Stimulated activated CD8-positive, alpha-beta memory T cell treated with anti-CD3 and anti-CD28 coated beads, Interleukin-7, amount 100 ng/mL, for 4 hours (primary cell): ENCODE measurements at places on chromosomes 12 and 14.

GRCh38 chr12:45296046-45296586 lies 80.2 kb downstream of the ANO6 start:
- DNase-seq = no peak

DNA sequence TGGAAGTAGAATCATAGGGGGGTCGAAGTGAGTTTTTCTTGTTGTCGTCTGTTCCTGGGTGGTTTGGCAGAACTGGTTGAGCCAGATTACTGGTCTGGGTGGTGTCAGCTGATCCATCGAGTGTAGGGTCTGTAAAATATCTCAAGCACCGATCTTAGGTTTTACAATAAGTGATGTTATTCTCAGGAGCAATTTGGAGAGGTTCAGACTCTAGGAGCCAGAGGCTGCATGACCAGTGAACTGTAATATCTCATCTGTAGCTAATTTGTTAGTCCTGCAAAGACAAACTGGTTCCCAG lies 9.7 kb upstream of the SERPINA1 start:
- DNase-seq = no peak

DNA sequence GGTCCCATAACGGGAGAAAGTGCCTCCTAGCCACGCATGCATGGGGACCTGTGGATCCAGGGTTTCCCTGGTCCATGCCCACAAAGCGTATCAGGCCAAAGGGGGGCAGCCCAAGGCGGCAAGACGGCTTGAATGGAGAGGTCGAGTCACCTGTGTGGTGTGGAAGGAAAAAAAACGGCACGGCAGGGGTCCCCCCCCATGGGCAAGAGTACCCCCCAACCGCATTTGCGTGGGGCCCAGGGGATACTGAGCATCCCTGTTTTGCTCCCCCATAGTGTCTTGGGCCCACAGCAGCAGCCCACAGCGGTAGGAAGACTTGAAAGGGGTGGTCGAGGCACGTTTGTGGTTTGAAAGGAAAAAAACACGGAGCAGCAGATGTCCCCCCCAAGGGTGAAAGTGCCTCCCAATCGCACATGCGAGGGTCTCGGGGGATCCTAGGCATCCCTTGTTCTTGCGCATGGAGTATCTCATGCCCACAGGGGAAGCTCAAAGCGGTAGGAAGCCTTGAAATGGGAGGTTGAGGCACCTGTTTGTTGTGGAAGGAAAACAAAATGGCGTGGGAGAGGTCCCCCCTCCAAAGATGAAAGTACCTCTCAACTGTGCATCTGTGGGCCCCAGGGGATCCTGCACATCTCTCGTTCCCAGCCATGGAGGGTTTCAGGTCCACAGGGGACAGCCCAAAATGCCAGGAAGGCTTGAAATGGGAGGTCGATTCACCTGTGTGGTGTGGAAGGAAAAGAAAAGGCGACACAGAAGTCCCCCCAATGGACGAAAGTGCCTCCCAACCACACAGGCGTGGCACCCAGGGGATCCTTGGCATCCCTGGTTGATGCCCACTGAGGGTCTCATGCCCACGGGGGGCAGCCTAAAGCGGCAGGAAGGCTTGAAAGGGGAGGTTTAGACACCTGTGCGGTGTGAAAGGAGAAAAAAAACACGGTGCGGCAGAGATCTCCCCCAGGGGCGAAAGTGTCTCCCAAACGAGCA lies 577.5 kb downstream of the ALG10 start:
- DNase-seq = no peak

DNA sequence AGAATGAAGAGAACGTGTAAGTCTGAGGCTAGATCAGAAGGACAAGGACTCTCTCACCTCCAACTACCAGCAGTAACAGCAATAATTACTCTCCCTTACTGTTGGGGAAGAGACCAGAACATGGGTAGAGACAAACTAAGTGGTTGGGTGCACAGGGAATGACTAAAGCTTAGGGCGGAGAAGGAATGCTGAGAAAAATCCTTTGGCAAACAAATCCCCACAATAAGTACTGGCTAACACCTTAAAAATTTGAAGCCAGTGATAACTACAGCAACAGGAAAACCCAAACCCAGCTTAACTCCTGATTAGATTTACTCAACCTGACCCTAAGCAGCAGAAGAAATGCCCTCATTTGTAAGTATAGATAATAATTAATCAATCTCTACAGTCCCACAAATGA lies 759.0 kb downstream of the AACS start:
- DNase-seq = no peak

GRCh38 chr12:12194206-12194605 lies 72.6 kb downstream of the LRP6 start:
- DNase-seq = no peak

- DNase-seq = no peak
These were observed 103.4 kb downstream of the ZFP36L1 start for GRCh38 chr14:68689511-68689910.

- no peak for DNase-seq
These were observed 17.5 kb downstream of the BIN2 start for GRCh38 chr12:51306507-51306906.

DNA sequence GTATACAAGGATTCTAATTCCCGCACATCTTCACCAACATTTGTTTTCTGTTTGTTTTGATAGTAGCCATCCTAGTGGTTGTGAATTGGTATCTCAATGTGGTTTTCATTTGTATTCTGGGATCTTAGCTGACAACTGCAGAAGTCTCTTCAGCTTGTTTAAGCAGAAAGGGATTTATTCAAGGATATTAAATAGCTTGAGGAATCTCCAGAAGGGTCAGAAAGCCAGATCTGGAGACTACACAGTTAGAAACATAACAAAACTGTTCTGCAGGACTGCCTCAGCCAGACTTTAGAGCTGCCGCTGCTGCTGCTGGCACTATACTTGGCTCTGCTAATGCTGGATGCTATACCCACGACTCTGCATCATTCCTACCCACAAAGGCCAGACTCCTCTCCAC lies 13.4 kb upstream of the CDKL1 start:
- no peak for DNase-seq

DNA sequence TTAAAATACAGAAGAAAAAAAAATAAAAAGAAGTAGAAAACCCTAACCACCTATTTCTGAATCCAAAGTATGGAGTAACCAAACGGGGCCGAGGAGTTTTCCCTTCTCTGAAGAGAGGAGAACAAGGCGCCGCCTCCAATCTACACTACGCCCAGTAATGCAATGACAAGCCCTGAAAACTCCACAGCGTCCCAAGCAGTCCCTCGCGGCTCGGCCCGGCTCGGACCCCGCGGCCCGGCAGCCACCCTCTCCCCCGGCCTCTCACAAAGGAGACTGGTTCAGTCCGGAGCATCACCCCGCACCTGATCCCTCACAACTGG lies 371 bp downstream of the CHD8 start:
- DNase-seq = no peak

- DNase-seq = no peak
These were observed 256.9 kb downstream of the SYT1 start for GRCh38 chr12:79121486-79121885.

- no peak for DNase-seq
These were observed 22.3 kb upstream of the STK38L start for GRCh38 chr12:27221625-27222387.

GRCh38 chr12:114414866-114415524 lies 9.1 kb upstream of the TBX5 start:
- DNase-seq = no peak

DNA sequence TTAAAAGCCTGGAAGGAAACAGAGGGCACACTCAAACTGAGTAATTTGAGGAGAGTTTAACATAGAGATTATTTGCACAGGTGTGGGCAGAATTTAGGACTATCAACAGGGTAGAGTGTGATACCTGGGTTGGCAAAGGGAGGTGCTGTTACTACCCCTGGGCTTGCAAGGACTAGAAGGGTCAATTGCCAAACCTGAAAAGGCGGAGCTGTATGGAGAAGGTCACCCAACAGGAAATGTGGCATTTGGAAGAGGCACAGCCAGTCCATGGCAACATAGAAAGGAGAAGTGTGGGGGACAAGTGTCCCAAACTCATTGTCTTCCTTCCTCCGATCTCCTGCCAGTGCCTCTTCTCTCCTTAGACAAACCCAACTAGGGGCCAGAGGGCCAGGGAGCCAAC lies 21.6 kb upstream of the MED13L start:
- no peak for DNase-seq

- DNase-seq = no peak
These were observed 394.1 kb downstream of the BCAT1 start for GRCh38 chr12:24554612-24555295.

GRCh38 chr12:64608901-64609535 lies 1.3 kb upstream of the RASSF3 start:
- no peak for DNase-seq

DNA sequence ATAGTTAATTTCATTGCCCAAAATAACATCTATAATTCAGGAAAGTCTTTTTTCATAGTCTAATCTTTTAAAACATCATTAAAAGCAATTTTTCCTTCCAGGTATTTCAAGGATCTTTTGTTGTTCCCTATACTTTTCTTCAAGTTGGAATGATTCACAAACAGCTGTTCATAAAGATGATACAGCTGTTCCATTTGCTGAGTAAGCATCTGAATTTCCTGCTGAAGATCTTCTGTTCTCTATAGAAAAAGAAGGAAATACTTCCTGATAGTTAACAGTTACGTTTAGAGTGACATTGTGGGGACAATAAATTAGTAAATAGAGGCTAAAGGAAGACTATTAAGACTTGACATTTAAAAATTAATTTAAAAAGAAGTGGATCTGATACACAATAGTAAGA lies 30.3 kb upstream of the ESR2 start:
- DNase-seq = no peak

DNA sequence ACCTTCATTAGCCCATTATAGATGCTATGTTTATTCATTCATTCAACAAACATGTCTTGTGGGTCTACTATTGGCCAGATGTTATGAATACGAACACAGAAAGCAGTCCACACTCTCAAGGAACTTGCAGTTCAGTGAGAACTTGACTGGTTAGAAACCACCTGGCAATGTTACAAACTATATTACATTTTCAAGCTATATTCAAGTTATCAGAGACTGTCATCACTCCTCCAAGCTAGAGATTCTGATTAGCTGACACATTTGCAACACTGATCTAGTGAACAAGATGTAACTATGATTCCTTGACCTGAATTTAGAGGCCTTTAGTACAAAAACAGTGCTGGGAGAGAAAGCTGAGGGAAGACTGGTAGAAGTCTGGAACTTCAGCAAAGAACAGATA lies 170.7 kb upstream of the EEA1 start:
- DNase-seq = no peak

DNA sequence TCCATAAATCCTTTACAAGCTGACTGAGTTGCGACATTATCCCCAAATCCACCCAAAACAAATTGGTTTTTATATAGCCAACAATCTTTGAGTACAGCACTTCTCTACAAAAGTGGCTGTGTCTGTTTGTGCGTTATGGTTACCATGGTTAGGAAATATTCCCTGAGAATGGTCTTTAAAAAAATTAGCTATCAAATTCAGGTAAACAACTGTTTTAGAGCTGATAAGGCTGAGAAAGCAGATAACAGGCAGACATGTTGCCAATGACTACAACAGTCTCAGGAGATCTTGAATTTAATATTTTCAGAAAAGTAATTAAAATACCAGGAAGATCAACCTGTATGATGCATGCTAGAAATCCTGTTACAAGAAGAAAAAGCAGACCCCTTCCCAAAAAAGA lies 248.0 kb downstream of the RASSF9 start:
- DNase-seq = no peak

GRCh38 chr12:79055926-79056674 lies 191.5 kb downstream of the SYT1 start:
- DNase-seq = no peak

DNA sequence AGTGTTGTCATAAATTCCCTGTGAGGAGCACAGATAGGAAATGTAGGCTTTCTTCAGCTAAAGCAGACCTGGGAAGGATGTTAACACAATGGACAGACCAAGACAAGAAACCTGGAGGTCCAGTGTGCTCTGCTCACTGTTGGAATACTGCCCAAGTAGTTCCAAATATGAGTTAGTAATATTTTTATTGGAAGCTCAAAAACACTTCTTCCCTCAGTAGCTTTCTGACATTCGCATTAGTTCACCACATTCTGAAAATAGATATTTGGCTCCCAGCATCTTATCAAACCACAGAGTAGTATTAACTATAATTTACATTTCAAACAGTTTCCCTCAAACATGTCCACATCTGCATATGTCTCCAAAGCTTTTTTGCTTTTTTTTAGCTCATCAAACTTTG lies 74.8 kb upstream of the PYGL start:
- no peak for DNase-seq

GRCh38 chr12:6957151-6957701 lies 6.1 kb downstream of the PTPN6 start:
- no peak for DNase-seq

- DNase-seq = no peak
These were observed 3.8 kb upstream of the MYH7 start for GRCh38 chr14:23439107-23439835.

DNA sequence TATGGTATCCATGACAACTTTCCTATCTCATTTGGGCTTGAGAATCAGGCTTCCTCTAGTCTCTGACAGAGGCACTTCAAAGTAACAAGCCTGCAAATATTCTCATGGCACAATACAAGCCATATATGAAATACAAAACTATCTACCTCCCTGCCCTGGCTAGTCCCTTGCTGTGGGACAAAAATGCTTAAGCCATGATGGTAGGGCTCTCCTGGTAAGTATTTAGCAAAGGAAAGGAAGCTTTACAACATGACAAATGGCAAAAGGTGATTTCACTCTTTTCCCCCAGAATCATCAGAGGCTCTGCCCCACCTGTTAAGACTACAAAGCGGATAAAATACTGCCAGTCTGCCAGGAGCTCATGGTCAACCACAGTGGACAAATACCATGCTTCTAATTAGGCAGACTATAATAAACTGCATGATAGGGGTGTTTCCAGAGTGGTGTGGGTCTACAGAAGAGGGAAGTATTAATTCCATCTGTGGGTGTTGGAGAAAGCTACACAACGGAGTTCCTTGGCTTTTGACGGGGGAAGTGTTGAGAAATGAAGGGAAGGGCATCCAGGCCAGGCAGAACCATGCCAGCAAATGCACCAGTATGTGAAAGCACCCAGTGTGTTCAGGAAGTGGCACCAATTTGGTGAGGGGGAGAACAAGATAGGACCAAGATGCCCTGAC lies 92.9 kb downstream of the SPTSSA start:
- no peak for DNase-seq

DNA sequence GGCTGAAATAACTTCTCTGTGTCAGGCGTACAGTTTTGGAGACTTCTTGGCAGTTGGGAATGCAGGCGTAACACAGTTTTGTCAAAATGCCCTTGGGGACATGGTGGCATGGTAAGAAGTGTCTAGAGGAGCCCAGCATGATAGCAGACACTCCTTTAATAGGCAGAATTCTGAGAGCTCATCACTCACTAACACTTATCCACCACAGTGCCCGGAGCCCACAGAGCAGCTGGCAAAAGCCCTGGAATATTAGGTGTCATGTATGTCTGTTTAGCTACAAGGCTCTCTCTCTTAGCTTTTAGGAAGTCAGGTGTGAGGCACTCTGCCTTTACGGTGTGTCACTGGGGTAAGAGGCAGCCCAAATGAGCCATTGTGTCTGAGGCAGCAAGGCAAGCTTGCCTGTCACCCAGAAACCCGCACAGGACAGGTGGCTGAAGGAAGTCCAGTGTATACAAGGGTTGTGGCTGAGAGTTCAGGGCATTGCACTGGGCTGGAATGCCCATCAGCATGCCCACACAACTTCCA lies 96.3 kb downstream of the ESRRB start:
- no peak for DNase-seq

GRCh38 chr12:66620688-66621087 lies 58.2 kb downstream of the GRIP1 start:
- DNase-seq = no peak

GRCh38 chr12:131041968-131042833 lies 88.5 kb downstream of the ADGRD1 start:
- no peak for DNase-seq
